LNCaP clone FGC (cell line): ENCODE measurements at places on chromosomes 3 and 15.

DNA sequence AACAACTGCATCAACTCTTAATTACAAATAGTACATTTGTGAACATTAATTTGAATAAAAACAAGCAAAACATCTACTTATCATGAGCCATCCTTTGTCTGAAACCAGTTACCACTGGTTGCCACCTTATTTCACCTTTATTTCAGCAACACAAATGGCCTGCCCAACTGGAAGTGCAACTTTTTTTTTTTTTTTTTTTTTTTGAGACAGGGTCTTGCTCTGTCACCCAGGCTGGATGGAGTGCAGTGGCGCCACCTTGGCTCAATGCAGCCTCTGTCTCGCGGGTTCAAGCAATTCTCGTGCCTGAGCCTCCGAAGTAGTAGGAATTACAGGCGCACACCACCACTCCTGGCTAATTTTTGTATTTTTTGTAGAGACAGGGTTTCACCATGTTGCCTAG lies 13.1 kb downstream of the WDR82 start:
- DNase-seq = peak; percentile 71

DNA sequence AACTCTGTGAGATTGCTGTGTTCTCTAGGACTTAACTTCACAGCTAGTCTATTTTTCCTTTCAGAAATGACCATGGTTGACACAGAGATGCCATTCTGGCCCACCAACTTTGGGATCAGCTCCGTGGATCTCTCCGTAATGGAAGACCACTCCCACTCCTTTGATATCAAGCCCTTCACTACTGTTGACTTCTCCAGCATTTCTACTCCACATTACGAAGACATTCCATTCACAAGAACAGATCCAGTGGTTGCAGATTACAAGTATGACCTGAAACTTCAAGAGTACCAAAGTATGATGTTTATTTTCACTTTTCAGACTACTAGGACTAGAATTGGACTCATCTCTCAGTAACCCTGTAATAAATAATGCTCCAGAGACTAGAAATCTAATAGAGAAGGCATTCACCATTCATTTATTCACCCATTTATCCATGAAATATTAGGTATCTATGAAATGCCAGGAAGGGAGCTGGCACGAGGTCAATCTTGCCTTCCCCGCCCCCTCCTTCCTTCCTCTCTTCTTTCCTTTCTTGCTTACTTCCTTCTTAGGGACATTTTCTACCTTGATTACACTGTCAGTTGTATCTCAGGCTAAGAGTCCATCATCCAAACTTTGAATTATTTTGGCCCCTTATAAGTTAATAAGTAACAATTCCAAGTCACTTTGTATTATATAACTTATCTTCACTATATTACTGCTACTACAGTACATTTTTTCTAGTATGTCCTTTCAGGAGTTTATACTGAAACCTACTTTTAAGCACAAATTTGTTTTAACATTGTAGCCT lies 91.0 kb downstream of the PPARG start:
- DNase-seq = no peak

GRCh38 chr15:39807791-39808190 lies 25.1 kb upstream of the FSIP1 start:
- no peak for DNase-seq

GRCh38 chr3:162489853-162490252 lies 993.2 kb downstream of the OTOL1 start:
- peak; percentile 0 for DNase-seq

DNA sequence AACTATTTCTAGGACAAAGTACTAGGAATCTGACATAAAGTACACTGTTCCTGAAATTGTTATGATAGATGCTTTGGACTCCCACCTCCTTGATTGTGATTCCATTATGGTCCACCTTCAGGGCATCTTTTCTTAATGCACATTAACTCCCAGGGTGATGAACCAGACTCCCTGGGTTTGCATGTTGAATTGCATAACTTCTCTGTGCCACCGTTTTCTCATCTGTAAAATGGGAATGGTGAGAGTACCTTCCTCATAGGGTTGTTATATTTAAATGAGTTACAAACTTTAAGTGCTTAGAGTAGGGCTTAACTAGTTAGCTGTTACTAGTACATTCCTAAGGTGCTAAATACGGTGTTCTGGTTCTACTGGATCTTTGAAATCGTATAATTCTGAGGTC lies 81.9 kb downstream of the CMSS1 start:
- no peak for DNase-seq

DNA sequence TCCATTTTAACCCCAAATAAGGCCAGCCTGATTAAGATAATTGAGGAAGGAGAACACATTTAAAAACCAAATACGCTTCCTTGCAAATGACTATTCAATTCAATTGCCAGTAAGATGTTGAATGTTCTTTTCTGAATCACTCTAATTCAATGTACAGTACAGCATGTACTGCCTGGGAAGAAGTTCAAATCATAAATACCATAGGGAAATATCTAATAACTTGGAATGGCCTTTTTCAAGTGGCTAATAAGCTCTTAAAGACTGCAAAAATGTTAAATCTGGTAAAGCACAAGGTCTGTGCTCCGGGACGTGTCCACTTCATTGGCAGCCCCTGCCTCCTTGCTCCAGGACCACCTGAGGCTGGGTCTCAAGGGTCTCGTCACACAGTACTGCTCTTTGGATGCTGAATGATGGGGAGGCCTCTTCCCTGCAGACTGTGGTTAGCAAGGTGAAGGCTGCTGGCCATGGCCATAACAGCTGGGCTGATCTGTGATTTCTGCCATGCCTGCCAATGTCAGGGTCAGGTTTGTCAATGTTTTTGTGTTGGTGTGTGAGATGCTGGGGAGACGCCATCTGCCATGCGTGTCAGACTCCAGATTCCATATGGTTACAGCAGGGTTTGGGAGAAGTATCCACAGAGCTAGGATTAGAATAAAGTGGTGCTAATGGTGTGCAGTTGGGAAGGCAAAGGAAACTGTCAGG lies 300.5 kb downstream of the ADAMTS17 start:
- DNase-seq = no peak

DNA sequence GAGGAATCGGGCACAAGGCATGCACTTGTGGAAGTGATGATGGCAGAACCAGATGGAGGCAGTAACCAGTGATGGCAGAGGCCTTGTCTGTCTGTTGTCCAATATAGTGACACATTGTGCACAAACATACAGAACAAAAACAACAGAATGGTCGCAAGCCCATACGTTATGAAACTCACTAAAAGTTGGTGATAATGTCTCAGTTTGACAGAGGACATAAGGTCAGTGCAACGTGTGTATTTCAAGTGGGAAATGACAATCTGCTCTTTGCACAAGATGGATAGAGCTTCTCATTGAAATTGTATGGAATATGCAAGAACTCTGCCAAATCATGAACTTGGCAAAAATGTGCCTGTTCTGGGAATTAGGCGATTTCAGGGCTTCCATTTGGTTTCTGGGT lies 169.2 kb downstream of the EPHB1 start:
- DNase-seq = no peak

GRCh38 chr3:71710906-71711494 lies 14.2 kb downstream of the EIF4E3 start:
- no peak for DNase-seq

- DNase-seq = no peak
Observed at GRCh38 chr3:195613468-195614069, 29.8 kb upstream of the APOD start.

DNA sequence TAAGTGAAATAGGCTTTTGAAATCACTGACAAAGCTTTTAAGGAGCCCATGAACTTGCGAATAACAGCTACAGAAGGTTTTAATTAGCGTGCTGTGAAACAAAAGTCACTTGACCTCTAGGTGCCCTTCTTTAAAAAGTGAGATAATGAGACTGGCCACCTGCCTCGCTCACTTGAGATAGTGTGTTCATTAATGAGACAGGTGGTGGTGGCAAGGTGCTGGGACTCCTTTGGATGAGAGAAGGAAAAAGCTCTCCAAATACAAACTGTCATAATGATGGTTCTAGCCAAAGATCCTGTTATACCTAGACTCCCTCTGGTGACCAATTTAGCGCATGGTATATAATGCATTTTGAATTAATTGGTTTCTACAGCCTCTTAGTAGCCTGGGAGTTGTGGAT lies 22.7 kb upstream of the IREB2 start:
- DNase-seq = no peak

- no peak for DNase-seq
Observed at GRCh38 chr3:46019707-46020106, 7.6 kb downstream of the XCR1 start.
